GM23248 (cell line): ENCODE measurements at places on chromosomes 12 and 14. TPM values are rescaled to one million over a fixed set of nuclear protein-coding genes. Genes with fewer than 3 reads are reported as not detected.

DNA sequence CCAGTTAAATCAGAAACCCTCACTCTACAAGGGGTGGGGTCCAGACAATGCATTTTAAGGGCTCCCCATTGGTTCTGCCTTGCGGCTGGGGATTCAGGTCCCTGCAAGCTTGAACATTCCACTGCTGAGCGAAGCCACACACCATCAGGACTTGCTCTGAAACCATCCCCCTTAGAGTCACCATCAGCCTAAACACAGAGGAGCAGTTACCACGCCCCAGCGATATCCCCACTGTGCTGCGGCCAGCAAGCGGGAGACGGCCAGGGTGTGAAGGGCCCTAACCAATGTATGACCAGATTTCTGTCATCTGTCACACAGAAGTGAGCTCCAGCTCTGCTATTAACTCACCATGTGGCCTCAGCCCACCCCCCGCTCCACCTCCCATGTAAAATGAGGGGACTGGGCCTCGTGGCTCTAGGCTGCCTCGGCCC, 29.7 kb downstream of the CCDC88C start:
- no peak for DNase-seq

- no peak for DNase-seq
Observed at GRCh38 chr14:71365361-71365760, 458.1 kb downstream of the PCNX1 start.

GRCh38 chr12:54019091-54019811, 9.0 kb upstream of the HOXC6 start:
- peak; percentile 62 for DNase-seq

- no peak for DNase-seq
Observed at GRCh38 chr12:87305481-87305880, 723.7 kb downstream of the C12orf50 start.

DNA sequence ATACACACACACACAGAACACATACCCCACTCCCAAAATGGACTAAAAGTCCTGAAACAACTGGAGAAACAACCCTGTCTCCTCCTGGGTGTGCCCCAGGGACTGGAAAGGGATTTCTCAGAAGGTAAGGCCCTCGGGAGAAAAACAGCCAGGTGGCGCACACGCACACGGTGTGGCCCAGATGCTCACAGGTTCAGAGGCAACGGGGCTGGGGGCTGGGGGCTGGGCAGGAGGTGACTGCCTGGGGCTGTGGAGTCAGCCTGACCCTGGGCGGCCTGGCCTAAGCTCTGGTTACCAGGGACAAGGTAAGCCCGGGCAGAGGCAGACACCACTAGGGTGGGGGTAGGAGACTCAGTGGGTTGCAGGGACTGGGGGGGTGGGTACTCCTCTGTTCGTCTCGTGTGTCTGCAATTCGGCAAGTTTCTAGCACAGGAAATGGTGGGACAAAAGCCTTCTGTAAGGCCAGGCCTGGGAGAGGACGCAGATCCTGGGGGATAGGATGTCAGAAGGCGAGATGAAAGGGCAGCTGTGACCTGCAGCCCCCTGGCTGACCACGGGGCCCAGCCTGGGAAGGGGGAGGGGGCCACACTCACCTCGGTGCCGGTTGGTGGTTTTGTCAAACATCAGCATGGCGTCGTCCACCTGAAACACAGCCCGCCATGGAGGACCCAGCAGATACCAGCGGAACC, 10.4 kb downstream of the MSI1 start:
- DNase-seq = no peak

GRCh38 chr14:79044894-79045624, 874.9 kb downstream of the NRXN3 start:
- peak; percentile 87 for DNase-seq

- DNase-seq = peak; percentile 33
Observed at GRCh38 chr12:9244894-9245293, 36.7 kb upstream of the PZP start.

DNA sequence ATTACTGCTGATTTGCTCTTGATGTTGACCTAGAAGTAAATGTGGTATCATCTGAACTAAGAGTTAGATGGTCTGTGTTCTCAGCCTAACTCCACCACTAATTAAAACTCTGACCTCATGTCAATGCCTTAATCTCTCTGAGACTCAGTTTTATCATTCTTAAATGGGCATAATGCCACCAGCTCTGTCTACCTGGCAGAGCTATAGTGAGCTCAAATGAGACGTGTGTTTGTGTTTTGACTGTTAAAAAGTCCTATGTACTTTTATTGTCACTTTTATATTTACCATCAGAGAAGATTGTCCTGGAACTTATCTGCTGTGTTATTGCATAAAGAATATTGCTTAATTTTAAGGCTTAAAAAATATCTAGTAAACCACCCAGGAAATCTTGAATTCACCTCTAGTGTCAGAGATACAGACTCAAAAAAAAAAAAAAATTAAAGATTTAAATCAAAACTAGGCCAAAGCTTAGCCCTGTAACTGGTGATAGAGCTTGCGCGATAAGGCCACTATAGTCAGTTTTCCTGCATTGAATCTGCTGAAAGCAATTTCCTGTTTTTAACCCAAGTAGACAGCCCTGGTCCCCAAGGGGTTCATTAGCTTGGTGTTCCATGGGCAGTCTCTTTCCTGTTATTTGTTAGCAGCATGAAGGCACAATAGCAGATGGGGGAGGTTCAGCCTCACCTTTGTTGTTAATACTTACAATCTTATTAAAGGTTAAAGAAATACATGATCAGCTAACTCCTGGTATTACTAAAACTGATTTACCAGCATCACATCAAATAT, 261.8 kb downstream of the ATP23 start:
- DNase-seq = no peak

DNA sequence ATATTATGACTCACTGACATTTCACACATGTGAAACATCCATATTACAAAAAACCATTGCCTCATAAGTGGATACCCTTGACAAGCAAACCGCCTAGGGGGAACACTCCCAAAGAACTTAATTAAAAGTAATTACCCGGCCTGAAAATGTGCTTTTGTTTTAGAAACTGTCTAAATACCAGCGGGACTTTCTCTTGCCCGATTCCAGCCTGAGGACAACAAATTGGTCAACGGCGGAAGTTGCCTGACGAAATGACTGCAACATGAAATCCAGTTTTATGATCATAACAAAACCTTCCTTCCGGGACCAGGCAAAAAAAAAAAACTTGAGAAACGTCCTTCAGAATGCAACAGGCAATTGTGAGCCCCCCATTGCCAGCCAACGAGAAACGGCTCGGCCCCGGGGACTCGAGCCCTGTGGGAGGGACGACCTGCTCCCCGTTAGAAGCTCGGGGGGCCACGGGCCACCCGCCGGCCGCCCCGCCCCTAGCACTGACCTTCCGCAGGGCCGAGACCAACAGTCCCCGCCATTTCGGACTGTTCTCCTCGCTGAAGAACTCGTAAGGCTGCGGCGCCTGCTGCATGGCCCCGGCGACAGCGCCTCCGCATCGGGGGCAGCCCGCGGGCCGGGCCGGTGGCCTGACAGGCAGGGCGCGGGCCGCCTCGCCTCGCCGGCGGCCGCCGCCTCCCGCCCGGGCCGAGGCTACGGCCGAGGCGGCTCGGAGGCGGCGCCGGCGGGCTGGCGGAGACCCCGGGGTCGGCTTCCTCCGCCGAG, 490 bp downstream of the SOS2 start:
- DNase-seq = peak; percentile 74

DNA sequence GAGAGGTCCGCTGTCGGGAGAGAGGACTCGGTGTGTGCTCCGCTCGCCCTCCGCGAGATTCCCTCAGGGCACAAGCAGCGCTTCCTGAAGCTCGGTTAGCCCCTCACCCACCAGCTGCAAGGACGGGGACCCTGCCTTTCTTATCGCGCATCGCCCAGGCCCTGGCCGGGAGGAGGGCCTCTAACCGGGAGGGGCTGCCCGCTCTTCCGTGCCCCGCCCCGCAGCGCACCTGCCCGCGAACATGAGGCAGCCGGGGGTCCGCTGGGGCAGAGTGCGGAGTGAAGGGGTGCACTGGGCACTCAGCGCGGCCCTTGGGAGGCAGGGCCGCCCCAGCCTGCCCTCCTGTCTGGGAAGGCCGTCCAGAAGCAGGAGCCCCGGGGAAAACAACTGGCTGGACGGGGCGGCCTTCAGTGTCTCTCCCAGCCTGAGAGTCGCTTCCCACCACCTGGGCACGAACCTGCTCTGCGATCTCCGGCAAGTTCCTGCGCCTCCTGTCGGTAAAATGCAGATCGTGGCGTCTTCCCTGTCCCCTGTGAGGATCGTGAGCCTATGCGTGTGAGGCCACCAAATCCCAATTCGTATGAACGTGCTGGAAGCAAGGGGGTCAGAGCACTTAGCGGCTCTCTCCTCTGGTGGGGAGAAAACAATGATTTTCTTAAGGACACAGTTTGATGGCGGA, 28.0 kb upstream of the ADIPOR2 start:
- peak; percentile 49 for DNase-seq

GRCh38 chr12:132427999-132428935, 61.7 kb upstream of the FBRSL1 start:
- DNase-seq = no peak

DNA sequence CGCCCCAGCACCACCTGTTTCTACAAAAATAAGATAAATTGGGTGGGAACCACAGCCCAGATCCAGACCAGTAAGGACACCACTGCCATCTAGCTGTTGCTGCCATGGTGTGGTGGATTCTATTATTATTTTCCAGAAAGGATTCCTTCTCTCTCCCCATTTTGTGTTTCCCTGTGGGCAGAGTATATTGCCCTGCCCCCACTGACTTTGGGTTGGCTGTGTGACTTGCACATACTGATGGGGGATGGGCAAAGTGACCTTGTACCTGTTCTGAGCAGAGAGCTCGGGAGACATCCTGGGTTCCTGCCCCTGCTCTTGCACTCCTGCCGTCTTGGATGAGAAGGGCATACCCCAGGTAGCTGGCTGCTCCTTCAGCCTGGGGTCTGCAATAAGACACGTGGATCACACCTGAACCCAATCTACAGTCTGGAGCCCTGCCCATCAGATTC, 24.3 kb downstream of the MOAP1 start:
- DNase-seq = peak; percentile 38

GRCh38 chr12:120708651-120709050, 1.6 kb upstream of the UNC119B start:
- no peak for DNase-seq

GRCh38 chr12:31527083-31527482, 63.9 kb downstream of the DENND5B start:
- no peak for DNase-seq

GRCh38 chr12:49903700-49904423, at the start of gene FAIM2:
Gene FAIM2, minus strand, starts transcription at chr12:49903900. Its CDS starts 108 bp downstream, at chr12:49903792.
- DNase-seq = peak; percentile 73

DNA sequence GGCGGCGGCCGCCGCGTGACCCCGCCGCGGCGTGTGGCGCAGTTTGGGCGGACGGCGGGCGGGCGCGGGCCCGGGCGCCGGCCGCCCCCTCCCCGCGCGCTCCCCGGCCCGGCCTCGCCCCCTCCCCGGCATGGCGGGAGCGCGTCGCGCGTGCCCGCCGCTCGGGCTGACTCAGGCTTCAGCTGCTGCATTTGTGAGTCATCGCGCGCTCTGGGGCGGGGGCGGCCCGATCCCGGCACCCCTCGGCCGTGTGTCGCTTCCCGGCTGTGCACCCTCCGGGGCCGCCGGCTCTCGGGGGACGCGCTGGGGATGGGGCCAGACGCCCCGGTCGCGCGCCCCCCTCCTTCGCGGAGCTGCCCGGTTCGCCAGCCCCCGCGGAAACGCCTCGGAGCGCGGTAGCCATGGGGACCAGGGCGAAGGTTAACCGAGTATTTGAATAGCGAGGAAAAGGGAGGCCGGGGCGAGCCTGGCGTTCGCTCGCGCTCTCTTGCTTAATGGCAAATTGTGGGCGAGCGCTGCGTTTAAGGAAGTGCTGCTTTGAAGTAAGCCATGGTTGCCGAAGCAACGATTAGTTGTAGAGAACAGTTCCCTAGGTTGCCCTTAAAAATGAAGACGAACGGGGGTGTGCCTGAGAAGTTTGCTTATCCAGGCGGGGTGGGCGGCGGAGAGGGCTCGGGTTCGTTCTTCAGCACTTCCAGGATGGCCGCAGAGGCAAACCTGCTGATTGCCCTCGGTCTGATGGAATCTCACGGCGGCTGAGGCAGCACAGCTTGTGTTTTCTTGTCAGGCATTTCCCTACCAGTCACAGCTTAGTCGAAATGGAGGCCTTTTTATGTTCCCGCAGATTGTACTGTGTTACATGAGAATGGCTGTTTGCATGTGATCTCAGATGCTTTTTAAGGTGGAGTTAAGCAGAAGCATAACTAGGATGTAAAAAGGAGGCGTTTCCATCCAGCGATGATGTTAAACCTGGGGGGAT, 896 bp downstream of the EIF5 start:
- peak; percentile 92 for DNase-seq

- no peak for DNase-seq
Observed at GRCh38 chr14:99626041-99626648, 18.8 kb upstream of the HHIPL1 start.

LIMA1 gene
- total RNA-seq = 256 and 284 TPM in 2 replicates

KSR2 gene
- total RNA-seq = not detected in 2 replicates

SPTB gene
- 0.11 and 0.51 TPM in 2 replicates for total RNA-seq
